Daoy (cell line): ENCODE measurements at places on chromosomes 4 and X. TPM values are rescaled to one million over a fixed set of nuclear protein-coding genes. Genes with fewer than 3 reads are reported as not detected.
A peak's percentile ranks its signal among the peaks of the same experiment; 100 is the strongest.

Gene TMSB15C
- 2.0 and 4.9 TPM in 2 replicates for total RNA-seq

DNA sequence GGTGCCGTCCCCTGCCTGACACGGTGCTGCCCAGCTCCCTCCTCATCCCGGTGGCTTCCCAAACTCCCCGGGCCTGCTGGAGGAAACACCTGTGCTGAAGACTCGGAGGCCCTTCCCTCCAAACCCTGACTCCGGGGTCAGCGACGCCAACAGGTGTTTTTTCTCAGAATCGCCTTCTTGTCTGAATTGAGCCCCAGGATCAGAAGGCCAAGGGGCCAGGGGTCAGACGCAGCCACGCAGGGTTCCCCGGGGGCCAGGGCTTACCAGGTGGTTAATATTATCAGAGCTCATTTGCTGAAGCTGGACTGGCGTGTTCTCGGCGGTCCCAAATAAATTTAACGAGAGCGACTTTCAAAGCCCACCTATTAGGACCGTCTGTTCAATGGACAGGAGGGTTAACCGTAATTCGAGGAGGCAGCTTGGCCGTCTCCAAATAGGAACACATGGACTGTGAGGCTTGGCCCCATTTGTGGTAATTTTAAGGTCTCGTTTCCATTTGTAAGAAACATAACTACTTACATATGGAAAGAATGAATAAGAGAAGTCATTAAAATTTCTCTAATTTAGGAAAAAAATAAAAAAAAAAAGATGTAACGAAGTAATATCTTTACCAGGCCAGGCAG lies 239.3 kb downstream of the CRLF2 start:
- DNase-seq = no peak

Gene TRIM60
- not detected in 2 replicates for total RNA-seq

GRCh38 chr4:54371173-54371572 lies 142.1 kb downstream of the PDGFRA start:
- DNase-seq = no peak

DNA sequence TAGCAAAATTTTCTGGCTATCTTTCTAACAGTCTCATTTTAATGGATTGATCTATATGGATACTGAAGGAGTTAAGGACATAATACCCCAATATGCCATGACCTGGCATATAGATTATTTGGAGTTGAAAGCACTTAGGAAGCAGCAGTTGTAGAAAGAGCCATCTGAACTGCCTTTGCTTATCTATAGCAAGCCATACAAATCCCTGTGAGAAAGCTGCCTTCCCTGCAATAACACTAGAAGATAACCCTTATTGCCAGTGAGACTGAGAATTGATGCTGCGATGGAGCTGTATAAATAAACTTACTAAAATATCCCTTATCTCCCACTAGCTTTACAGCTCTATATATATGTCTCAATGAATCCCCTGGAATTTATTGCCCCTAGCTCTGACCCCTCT lies 346.3 kb downstream of the TECRL start:
- DNase-seq = no peak

Gene BST1
- 3.8 and 11.0 TPM in 2 replicates for total RNA-seq

Gene FGF16
- not detected in 2 replicates for total RNA-seq

Gene SLC6A14
- not detected in 2 replicates for total RNA-seq

DNA sequence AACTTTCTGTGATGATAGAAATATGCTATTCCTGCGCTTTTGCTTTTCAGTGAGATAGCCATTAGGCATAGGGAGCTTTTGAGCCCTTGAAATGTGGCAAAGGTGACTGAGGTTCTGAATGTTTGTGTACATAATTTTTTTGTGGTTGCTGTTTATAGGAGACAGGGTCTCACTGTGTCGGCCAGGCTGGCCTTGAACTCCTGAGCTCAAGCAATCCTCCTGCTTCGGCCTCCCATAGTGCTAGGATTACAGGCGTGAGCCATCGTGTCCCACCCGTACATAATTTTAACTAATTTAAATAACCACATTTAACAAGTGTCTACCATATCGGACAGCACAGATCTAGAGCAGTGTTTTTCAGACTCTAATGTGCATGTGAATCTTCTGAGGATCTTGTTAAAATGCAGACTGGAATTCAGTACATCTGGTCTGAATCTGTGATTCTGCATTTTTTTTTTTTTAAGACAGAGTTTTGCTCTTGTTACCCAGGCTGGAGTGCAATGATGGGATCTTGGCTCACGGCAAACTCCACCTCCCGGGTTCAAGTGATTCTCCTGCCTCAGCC lies 45.3 kb downstream of the CASP6 start:
- DNase-seq = no peak

DNA sequence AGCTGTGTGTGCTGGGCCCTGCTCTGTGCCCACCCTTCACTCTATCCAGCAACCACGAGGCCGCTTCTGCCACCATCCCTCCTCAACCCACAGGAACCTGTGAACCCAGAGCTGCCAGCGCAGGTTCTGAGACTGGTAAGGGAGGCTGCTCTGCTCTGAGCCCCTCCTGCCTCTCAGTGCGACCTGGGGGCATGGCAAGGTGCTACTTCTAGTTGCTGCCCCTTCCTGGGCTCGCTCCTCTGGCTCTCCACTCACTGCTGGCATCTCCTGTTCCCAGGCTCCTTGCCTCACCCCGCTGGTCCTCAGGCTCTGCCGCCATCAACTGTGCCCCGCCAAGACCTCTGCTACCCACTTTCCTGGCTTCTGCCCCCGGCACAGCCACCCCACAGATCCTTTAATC lies 39.3 kb downstream of the RNF212 start:
- DNase-seq = no peak

- DNase-seq = no peak
These were observed 14.7 kb downstream of the FTSJ1 start for GRCh38 chrX:48490661-48491060.

DNA sequence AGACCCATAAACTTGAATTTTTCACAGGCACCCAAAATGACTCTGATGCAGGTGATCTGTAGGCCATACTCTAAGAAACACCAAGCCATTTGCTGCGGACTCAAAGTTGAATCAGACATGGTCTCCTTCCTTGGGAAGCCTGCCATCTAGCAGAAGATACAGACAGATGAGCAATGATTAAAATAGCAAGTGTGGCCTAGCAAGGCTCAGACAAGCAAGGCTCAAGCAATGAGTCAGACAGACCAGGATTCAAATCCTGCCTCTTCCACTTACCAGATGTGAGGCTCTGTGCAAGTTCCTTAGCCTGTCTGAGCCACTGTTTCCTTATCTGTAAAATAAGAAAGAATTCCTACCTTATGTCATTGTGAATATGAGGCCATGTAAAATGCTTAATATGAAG lies 2.3 kb downstream of the CCDC149 start:
- DNase-seq = no peak

Gene PPEF2
- not detected in 2 replicates for total RNA-seq

GRCh38 chr4:83115656-83116285 lies 1.2 kb upstream of the PLAC8 start:
- DNase-seq = no peak

Gene ATP8A1
- 0.98 and 1.7 TPM in 2 replicates for total RNA-seq

DNA sequence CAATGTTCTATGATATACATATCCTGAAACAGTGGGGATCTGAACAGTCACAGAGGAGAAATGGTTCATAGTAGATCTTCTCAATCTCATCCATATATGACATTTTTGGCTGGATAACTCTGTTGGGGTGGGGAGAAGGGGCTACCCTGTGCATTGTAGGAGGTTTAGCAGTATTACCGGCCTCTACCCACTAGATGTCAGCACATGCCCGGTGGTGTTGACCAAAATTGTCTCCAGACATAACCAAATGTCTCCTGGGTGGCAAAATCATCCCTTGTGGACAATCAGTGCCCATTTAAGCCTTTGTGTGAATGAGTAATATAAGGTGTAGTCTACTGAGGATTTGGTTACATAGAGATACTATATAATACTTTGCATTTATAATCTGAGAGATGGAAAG lies 89.9 kb downstream of the PLS3 start:
- peak; percentile 41 for DNase-seq

DNA sequence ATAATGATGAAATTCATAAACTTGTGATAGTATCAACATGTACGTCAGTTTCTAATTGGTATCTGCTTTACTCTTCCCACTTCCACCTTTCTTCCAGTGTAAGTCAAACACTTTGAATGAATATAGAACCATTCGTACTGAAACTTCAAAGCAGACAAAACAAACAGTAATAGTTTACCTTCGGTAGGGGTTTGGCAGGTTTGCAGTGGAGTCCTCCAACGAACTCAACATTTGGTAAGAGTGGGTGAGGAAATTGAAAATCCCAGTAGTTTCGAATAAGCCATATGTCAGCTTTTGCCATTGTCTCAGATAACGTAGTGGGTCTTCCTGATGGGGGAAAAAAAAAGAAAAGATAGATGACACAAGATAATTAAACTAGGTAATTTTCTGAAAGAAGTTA lies 2.2 kb downstream of the UGT2B4 start:
- no peak for DNase-seq

Gene F8A3
- not detected in 2 replicates for total RNA-seq

DNA sequence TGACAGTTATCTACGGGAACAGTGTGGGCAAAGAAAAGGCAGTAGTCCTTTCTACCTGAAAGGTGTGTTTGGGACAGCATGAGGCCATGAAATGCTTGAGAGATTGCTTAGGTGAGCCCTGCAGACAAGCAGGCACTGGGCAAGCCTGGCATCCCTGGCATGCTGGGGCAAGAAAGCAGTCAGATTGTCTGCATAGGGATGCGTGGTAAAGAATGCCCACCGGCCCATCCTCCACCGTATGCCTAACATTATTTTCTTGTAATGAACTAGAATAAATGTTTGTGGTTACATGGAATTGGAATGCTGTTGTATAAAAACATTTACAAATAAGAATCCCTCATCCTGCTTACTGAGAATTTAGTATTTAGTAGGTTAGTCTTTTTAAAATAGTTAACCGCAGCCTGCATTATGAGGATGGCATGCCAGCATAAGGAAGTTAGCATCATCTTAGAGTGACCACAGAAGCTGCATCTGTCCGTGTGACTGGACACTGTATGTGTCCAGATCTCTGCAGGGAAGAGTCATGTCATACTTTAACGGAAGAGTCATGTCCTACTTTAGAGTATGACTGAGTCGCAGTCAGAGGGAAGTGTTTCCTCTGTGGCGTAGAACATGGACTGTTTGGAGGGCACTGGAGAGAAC lies 18.9 kb downstream of the ZBTB49 start:
- DNase-seq = no peak

- DNase-seq = no peak
These were observed 407.7 kb downstream of the SPRY1 start for GRCh38 chr4:123804196-123804721.

GRCh38 chrX:71301195-71301924 lies at the start of gene ITGB1BP2:
Gene ITGB1BP2, plus strand, starts transcription at chrX:71301750. Its CDS starts 57 bp downstream, at chrX:71301807.
- no peak for DNase-seq

DNA sequence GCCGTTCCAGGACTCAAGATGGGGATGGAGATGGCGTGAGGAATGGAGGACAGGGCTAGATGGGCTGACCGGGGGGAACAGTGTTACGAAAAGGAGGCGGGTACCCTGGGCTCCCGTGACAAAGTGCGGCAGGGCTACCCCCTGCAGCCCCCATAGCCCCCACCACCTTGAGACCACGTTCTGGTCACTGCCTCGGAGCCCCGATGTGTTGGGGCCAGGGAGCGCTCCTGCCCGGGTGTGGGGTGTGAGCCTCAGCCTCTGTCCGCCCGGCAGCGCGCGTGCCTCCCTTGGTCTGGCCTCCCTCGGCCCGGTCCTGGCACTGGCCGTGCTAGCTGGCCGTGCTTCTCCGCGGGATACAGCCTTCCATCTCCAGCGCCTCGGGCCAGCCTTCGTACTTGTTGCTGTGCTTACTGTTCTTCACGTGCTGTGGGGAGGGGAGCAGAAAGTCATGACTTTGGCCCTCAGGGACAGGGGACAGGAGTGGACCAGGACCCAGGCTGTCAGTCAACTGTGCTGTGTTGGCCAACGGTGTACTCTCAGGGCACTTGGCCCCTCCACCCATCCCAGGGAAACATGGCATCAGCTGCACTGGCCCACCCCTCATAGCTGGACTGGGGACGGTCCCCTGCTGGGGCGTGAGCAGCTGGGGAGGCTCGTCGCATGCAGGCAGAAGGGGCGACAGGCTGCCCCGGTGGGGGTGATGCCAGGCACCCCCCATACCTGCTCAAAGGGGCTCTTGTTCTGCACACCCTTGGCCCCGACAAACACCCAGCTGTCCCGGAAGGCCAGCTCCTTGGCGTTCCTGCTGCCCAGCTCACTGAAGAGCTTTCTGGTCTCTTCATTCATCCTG lies 9.3 kb downstream of the FAM3A start:
- DNase-seq = no peak

- no peak for DNase-seq
These were observed 568.1 kb upstream of the GNPDA2 start for GRCh38 chr4:45294464-45294863.

Gene CXCL3
- 0.63 and 1.8 TPM in 2 replicates for total RNA-seq

- peak; percentile 5 for DNase-seq
These were observed 95.7 kb upstream of the IL15 start for GRCh38 chr4:141540643-141541042.

DNA sequence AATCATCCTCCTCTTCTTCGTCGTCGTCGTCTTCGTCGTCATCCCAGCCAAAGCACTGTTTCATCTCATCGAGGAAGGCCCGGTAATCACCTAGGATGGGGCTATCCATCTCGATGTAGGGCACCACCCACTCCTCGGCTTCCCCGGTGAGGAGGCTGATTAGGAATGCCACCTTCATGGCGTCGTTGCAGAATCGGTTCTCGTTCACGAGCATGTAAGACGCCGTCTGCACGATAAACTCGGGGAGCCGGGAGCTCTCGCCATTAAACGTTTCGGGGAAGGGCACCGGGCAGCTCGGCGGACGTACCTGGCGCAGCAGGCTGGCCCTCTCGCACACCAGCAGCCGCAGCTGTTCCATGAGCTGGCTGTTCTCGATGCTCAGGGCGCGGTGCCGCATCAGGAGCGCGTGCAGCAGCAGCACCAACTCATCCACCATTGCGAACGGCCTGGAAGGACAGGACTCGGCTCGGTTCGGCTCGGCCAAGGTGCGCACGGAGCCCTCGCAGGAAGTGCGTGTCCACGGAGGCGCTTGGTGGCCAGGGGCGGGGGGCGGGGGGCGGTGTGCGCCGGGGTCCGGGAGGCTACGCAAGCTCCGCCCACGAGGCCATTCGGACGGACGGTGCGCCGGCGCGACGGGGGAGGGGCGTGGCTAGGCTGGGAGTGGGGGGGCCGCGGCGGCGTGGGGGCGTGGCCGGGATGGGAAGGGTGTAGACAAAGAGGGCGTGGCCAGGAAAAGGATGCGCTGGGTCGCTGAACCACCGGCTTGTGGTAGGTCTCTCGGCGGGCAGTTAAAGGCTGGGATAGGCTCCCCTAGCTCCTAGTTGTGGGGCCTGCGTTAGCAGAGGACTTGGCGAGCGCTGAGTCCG lies at the start of gene LDOC1:
Gene LDOC1, minus strand, starts transcription at position 544 of the 866 bp plus-strand sequence. Its CDS starts 108 bp downstream, at position 436.
- peak; percentile 82 for DNase-seq

Gene TMEM154
- total RNA-seq = 2.6 and 11.2 TPM in 2 replicates

GRCh38 chrX:54695816-54696487 lies 102.1 kb downstream of the ITIH6 start:
- DNase-seq = no peak

DNA sequence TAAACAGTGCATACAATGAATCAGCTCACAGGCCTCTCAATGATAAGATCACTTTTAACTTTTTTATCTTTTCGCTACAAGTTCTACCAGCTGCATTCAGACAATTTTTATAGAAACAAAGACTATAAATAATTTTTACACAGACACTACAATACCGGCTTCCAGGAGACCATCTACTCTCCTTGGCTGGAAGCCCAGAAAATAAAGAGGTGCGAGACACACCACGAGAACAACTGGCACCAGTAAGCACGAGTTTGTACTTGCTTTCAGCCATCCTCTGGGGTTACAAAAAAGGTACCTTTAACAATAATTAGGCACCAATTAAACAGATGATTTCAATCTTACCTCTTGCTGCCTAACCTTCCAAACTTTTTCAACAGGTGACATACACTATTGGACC lies 11.2 kb upstream of the PRDX4 start:
- no peak for DNase-seq

Gene STBD1
- 0.57 and 1.8 TPM in 2 replicates for total RNA-seq

Gene SPANXB1
- total RNA-seq = 131 and 190 TPM in 2 replicates
